ENCODE measurements at places on chromosomes 5 and 9.

GRCh38 chr5:94329115-94329514 lies 289.3 kb downstream of the KIAA0825 start:
- DNase-seq = no peak

DNA sequence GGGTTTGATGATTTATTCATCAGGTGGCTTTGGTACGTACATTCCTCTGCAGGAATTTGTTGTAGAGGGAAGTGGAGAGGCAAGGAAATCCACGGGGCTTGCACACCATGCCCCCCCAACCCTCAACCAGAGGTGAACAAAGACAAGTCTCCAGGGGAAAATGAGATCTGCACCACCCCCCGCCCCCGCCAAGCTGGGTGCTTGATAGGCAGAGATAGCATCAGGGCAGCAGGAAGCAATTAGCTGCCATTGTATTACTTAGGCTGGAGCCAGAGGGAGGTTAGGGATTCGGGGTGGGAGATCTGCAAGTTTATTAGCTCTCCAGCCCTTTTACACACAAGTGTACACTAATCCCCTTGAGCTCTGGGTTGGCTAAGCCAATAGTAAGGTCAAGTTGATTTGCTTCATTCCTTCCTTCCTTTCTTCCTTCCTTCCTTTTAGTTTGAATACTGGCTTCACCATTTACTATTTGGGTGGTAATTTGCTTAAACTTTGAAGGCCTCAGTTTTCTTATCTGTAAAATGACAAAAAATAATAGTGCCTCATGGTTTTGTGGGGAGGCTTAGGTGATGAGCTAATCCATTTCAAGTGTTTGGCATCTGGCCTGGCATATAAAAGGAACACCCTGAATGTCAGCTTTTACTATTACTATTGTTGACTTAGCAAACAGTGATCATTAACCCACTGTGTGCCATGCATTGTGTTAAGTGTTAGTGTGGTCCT lies 34.1 kb downstream of the SPRY4 start:
- no peak for DNase-seq

DNA sequence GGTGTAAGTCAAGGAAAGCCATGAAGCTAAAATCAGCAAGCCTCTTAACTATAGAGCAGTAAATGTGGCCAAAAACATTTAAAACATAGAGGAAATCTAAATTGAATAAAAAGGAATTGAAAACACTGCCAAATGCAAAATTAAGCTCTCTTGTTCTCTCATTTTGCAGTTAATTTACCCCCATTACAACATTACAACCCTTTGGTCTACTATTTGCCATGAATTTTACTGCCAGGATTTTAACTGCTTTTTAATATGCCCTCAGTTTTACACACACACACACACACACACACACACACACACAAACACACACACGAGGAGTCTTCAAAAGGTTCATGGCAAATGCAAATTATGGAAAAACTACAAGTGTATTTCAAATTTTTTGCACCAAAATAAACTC lies 91.4 kb upstream of the ACO1 start:
- no peak for DNase-seq

GRCh38 chr5:179820483-179821297 lies at the start of gene SQSTM1:
Gene SQSTM1, plus strand, starts transcription at chr5:179820905. Its CDS starts 32 bp downstream, at chr5:179820937.
- DNase-seq = peak; percentile 83

GRCh38 chr5:181242031-181242451 lies 1.7 kb downstream of the RACK1 start:
- DNase-seq = no peak

DNA sequence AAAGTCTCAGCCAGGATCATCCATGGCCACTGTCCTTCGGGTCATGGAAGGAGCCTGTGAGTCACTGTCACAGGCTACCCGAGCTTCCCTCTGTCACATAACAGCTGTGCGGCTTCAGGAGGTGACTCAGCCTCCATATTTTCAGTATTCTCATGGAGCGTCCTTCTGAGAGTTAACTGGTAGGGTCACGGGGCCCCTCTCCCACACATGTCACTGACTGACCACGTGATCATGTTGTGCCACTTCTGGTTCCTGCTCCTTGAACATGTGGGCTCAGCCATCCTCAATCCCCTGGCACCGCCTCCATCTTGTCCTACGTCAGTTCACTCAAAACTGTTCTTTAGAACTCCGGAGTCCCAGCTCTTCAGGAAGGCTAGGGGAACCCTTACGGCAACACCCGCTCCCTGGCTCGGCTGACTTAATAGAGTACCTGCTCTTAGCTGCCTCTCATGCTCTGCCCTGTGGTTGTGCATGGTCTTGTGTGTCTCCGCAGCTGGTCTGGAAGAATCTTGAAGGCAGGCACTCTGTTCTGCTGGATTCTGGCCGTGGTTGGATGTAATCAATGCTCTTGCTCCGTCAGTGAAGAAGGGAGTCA lies 182.8 kb downstream of the ICE1 start:
- DNase-seq = no peak

- DNase-seq = no peak
These were observed 18.2 kb downstream of the C9orf152 start for GRCh38 chr9:110189559-110190320.

DNA sequence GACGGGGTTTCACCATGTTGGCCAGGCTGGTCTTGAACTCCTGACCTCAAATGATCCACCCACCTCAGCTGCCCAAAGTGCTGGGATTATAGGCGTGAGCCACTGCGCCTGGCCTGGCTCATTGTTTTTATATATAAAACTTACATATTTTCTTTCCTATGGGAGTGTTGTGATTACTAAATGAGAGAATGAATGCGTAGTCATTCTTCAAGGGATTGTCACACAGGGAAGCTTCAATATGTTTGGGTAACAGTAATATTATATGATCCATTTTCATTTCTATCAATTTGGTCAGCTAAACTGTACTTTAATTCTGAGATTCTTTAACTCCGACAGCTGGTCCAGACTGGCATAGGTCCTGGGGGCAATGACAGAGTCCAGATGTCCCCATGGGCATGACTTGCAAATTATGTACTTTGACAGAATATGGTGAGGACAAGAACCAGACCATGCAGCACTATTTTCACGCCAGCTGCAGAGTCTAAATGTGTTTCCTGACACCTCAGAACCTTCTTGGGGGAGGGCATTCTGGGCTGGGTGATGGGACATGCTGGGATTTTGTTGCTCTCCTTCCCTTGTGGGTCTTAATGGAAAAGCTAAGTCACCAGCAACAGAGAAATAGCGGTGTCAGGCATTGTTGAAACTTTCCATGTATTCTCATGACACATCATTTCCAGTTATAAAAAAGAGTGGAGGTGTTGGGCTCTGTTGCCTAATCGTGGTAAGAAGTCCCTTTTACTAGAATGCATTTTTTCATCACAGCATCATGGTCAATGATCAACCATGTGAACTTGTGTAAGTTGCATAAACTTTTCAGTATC lies 40.9 kb upstream of the TNC start:
- DNase-seq = no peak

DNA sequence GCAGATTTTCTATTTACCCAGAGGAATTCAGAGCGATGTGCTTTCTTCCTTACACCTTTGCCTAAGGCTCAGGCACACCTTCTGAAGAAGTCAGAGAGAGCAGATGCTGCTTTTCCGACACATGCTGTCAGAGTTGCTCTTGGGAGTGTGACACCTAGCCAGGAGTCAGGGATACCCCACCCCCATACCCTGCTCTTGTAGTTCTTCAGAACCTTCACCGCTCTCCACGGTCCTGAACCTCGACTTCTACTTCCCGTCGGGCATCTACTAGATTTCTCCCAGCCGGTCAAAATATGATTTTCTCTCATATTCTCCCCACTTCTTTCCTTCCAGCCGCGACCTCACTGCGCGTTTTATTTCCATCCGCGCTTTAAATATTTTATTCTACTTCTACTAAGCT lies 1.7 kb downstream of the GRIN3A start:
- no peak for DNase-seq

DNA sequence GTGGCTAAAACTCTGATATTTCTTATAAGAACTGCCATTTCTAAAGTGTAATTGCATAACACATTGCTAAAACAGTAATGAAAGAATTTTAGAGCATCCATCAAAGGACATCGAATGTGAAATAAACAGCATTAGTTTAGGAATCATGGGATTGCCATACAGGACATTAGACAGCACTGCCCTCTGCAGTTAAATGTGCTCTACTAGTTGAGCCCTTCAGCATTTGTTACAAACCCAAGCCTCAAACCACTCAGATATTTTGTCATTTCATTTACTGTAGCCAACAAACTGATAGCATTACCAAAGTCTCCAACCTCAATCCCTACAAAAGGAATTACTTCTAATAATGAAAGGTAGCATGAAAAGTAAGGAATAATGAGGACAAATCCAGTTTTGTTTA lies 116.8 kb upstream of the COX7C start:
- DNase-seq = no peak

Measured in T-helper 2 cell treated with Interferon-gamma antibody and Interleukin-4, amounts not matched to agents 5 μg/mL and 100 μg/mL, for 36 hours (primary cell).